ENCODE measurements at places on chromosomes 4 and X.

DNA sequence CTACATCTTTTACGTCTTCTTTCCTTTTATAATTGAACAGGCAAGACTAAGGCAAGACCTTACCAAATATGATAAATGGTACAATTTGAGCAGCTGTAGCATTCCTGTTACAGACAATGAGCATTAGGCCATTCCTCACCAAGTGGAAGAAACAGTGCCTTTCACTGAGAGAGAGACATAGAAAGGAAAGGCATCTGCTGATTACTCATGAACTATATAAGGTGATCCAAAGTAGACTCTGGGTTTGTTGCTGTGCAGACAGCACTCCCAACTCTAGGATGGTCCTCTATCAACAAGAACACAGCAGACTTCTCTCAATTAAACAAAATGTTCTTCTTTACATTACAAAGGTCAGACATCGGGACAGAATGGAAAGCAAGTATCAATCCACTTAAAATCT, 91.9 kb downstream of the FAM13A start:
- DNase-seq, result no peak

DNA sequence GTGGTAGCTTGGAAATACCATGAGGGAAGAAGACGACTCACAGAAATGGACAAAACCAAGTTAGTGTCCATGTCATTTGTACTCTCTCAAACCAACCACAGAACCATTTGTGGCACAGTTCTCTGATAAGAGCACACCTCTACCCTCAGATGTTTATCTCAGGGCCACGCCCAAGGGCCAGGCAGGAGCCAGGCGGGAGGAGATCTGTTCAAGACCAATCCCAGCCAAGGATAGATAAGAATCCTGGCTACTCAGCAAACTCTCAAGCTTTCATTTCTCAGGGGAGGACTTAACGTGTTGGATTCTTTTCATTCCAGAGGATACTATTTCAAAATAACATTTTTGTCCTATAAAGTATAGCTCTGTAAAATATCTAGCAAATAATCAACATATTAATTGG, 95.0 kb downstream of the NYX start:
- no peak for DNase-seq

- DNase-seq, result no peak
Observed at GRCh38 chr4:99754756-99755155, 61.9 kb upstream of the DAPP1 start.

DNA sequence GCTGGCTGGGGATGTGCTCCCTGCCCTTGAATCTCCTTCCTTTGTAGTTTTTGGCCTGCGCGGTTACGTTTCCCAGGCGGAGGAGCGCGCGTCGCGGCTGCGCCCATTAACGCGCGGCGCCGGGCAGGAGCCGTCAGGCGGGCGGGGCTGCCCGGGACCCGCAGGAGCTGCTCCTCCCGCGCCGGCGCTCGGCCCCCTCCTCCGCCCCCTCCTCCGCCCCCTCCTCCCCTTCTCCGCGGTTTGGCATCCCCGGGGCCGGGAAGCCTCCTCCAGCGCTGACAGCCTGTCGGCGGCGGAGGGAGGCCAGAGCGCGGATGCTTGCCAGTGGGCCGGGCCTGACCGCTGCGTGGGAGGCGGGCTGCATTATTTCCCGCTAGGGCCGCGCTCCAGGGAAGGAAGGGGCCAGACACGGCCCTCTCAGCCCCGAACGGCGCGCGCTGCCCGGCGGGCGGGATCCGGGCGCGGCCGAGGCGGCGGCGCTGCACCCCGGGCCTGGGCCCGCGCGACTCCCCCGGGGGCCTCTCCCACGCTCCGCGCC, at the start of gene DCLK2:
Gene DCLK2 (plus strand): TSS at position 405 of the 538 bp plus-strand sequence. CDS start 583 bp downstream, outside the sequence.
- DNase-seq, result peak; percentile 93

Measured in eye (tissue), 1 donor.